ENCODE measurements at places on chromosomes 5 and 9.

DNA sequence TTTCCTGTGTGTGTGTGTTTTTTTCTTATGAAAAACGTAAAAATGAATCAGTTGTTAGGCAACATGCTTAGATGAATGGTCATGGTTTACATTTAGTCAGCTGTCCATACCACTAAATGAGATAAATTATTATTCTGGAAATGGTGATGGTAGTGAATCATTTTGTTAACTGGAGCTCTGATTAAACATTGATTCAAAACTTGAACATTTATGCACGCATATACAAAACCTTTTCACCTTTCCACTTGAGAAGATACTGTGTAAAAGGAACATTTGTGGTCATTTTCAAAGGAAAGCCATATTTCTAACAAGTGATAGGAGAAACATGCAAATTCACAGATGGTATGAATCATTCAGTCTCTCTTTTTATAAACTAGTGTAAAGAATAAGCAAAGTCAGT is 162.0 kb downstream of the SLC25A46 start:
- no peak for DNase-seq

DNA sequence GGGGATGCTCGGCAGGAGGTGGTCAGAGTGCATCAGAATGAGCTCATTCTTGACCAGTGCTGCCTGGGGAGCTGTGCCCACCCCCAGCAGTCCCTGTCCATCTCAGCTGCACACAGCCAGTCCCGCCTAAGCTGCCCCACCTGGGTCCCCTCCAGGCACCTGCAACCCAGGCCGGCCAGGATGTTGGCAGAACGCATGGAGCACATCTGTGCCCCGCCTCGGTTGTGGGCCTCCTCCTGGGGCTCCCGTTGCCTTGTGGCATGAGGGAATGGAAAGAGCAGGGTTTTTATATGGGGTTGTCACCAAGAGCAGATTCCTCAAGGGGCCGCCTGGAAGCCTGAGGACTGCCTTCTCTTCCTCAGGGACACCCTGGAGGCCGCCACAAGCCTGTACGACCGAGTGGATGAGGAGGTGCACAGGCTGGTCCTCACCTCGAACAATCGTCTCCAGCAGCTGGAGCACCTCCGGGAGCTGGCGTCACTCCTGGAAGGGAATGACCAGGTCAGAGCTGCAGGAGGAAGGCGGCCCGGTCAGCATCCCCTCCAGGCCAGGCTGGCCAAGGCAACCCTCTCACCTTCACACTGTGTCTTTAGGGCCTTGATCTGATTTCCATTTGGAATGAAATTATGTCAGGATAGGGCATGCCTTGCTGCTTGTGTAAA is 34.8 kb upstream of the LRRC14B start:
- no peak for DNase-seq

GRCh38 chr9:121698627-121699570 is 47.5 kb downstream of the DAB2IP start:
- DNase-seq: peak; percentile 15

GRCh38 chr9:133971121-133971951 is 20.8 kb downstream of the VAV2 start:
- DNase-seq: no peak

DNA sequence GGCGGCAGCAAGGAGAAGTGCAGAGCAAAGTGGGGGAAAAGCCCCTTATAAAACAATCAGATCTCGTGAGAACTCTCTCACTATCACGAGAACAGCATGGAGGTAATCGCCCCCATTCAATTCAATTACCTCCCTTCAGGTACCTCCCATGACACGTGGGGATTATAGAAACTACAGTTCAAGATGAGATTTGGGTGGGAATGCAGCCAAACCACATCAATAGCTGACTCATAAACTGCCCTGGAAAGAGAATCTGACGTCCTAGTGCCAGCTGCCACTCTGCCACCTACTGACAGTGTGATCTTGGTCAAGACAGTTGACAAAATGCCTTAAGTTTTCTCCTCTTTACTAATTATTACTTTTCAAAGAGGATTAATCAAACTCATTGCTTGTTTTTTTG is 128.3 kb downstream of the GPBP1 start:
- DNase-seq: peak; percentile 61

DNA sequence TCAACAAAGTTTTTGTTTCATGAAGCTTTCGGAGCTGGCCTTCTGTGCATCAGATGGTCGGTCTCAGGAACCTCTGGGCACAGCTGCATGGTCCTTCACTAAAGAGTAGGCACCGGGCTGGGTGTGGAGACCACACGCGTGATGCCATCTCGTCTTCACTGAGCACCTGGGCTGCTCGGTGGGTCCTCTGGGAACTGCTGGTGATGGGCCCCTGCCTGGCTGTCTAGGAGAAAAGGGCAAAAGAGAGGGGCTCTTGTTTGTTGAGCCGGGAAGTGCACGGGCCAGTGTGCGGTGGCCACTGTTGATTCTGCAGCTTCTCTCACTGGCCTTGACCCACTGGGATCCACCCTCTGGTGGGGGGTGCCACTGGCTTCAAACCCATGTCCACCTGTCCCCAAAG is 46.0 kb downstream of the COL5A1 start:
- DNase-seq: no peak

DNA sequence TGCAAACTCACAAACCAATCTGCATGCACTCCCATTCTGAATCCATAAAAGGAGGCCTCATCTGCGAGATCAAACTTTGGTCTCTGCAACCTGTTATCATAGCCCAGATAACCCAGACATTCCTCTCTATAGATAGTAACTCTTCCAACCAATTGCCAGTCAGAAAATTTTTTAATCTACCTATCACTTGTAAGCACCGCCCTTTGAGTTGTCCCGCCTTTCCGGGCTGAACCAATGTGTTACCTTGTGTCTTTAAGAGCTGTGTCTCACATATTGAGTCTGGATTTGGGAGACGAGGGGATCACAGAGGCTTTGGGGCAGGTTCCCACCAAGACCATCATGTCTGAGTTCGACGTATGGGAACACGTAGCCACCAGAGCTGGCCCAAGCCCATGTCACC is 91.1 kb upstream of the PPP1R26 start:
- DNase-seq: no peak

GRCh38 chr9:136975644-136976043 is 1.7 kb upstream of the PTGDS start:
- DNase-seq: peak; percentile 39

DNA sequence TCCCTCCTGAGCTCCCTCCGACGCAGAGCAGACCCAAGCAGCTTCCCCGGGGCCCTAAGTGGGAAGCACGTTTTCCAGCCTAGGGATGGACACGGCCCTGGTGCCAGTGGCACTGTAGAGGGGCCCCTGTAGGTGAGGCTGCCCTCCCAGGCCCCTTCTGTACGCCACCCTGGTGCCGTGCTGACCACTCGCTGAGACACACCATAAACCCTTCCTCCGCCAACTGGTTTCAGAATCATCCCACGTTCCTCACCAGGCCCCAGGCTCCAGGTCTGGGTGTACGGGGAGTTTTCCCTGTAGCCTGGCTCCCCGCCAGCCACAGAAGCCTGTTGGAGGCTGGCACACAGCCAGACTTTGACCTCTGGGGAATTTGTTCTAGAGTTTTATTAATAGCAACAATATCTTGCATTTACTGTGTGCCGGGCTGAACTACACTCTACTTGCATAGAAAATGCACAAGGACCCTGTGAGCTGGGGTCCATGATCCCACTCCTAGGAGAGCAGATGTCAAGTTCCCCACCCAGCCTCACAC is 18.2 kb upstream of the WDR38 start:
- DNase-seq: no peak

DNA sequence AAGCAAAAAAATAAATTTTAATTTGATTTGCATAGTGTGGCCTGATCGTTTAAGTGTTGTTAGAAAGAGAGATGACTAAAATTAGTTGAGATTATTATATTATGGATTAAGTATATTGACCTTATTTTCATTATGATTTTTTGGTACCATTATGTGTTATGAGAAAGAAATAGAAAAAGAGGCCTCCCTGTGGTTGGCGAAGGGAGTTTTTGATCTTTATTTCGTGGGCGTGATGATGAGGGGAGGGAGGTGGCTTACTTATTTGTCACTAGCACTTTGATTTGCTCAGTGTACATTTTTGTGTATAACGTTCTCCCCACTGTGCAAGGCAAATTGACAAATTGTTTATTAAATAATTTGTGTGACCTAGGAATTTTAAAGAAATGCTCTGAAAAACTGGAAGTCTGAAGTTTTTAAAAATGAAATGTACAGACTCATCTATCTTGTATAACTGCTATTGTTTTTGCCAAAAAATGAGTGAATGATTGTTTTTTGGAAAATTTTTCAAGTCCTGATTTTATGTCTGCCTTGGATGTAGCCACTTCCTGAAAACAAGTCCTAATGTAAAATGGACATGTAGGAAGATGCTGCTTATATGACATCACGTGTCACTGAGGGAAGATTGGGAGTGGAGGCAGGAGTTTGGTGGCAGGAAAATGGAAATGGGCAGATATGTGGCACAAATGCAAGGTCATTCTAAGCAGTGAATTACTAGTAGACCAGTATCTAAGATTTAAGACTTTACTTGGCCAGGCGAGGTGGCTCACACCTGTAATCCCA is 3.0 kb downstream of the DAPK1 start:
- DNase-seq: no peak

- no peak for DNase-seq
Observed at GRCh38 chr5:9245071-9245470, 300.8 kb downstream of the SEMA5A start.

GRCh38 chr9:4576448-4576847 is 85.6 kb upstream of the PLPP6 start:
- DNase-seq: no peak

DNA sequence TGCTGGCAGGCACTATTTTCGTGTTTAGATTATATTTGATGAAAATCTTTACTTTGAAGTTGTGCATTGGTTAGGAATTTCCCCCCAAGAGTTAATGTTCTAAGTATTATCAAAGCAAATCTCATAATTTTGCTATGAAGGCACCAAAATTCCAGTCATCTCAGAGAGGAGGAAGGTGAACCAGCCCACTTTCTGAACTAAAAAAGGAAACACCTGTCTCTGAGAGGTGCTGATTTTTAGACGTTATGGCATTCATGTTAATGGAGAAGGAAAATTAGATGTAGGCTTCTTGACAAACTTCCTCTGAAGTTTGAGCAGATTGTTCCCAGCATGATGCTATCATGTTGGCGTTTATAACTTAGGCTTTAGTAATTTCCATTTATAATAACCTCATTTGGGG is 432.9 kb upstream of the ACTBL2 start:
- DNase-seq: no peak

GRCh38 chr5:127373858-127374491 is 83.4 kb downstream of the MEGF10 start:
- DNase-seq: no peak

GRCh38 chr5:104327801-104328200 is 765.2 kb upstream of the NUDT12 start:
- DNase-seq: no peak

- DNase-seq: no peak
Observed at GRCh38 chr5:146704949-146705665, 173.4 kb downstream of the PPP2R2B start.

GRCh38 chr9:123568691-123569688 is 213.0 kb downstream of the CRB2 start:
- no peak for DNase-seq

GRCh38 chr9:134375430-134376385 is 49.5 kb downstream of the RXRA start:
- DNase-seq: no peak

DNA sequence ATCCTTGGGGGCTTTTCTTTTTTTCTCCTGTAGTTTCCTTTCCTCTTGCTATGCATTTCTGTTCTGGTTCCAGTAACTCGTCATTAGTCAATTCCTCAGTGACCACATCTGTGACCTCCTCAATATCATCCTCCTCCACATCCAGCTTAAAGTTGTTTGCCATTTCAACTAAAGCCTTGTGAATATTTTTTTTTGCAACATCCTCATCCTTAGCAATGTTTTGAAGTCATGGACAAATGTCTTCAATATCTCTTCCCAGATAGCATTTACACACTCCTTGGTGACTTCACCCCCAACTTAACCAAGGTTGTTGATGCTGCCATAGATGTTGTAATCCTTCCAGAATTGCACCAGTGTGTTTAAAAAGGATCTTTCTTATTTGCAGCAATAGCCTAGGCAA is 14.7 kb upstream of the ADRB2 start:
- no peak for DNase-seq

DNA sequence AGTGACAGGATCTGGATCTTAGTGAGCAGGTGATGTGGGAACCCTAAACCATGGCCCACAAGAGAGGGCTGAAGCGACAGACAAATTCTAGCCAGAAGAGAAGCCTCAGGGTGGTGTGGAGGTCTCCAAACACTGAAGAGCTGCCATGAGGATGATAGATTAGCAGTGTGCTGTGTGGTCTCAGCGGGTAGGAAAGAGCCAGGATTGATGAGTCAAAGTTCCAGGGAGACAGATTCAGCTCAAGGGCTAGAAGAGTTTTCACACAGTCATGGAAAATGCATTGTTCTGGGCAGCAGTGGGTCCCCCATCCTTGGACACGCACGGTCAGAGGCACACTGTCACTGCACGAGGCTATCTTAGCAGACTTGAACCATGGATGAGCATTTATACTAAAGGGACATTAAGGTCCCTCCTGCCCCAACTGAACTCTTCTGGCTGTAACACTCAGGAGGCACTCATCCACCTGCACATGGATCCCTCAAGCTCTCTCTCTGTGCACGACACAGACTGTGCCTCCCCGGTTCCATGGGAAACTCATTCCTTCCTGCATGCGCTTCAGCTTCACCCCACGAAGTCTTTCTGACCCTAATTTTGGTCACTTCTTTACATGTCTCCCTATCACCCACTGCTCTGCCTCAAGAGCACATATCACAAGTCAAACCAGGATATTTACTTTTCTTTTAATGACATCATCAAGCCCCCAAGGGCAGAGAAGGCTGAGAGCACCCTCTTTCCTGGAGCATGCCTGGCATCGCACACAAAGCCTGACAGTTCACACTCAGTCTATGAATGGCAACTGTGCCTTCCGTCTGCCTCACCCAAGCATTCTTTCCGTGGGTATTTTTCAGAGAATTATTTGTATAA is 84.8 kb downstream of the TLE1 start:
- no peak for DNase-seq

DNA sequence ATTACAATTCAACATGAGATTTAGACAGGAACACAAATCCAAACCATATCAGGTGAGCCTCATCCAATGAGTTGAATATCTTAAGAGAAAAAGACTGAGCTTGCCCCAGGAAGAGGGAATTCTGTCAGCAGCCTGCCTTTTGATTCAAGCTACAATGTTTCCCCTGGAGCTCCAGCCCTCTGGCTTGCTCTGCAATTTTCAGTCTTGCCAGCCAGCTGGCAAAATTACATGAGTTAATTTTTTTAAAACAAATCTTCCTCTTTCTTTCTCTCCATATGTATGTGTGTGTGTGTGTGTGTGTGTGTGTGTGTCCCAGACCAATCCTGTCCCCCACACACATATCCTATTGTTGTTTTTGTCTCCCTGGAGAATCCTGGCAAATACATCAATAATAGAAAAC is 313.2 kb downstream of the CDH10 start:
- DNase-seq: no peak

- no peak for DNase-seq
Observed at GRCh38 chr9:15882328-15882727, 329.5 kb downstream of the CCDC171 start.

GRCh38 chr5:28164568-28164967 is 1126.2 kb upstream of the CDH9 start:
- DNase-seq: no peak
